Erythroblast (primary cell): ENCODE measurements at places on chromosomes 13 and 19.

- no peak for DNase-seq
These were observed 8.1 kb upstream of the FPR3 start for GRCh38 chr19:51786646-51787494.

GRCh38 chr13:44212633-44213396 is 160.8 kb upstream of the SERP2 start:
- DNase-seq = no peak

DNA sequence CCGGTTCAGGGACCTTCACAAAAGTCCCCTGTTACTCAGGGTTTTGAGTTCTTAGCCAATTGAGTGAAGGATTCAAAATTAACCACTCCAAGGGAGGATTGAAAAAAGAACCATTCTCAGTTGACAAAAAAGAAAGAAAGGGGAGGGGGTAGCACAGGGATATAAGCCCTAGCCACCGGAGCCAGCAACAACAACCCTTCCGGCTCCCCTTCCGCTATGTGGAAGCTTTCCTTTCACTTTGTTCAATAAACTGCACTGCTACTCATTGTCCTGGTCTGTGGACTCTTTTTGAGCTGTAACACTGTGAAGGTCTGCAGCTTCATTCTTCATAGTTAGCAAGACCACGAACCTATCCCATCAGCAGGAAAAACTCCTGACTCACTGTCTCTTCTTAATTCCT is 1488.1 kb upstream of the PRR20A start:
- no peak for DNase-seq

DNA sequence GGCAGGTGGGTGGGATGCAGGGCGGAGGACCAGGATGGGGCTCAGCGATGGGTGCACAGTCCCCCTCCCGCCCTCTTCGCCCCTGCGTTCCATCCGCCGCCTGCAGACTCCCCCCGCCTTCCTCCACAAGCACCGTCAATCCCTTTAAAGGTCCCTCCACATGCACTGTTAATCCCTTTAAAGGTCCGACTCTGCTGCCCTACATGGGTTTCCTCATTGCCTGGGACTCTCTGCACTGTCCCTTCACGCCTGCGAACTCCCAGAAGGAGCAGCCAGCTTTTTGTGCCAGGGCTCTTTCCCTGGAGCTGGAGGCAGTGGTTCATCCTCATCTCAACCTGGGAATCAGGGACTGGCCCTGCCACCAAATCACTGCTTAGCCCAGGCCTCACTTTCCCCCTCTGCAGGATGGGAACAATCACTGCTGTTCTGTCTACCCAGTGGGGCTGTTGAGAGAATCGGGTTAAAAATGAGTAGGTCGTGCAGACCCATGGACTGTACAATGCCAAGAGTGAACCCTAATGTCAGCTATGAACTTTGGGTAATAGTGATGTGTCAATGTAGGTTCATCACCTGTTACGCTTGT is 20.4 kb downstream of the ZNF574 start:
- no peak for DNase-seq

GRCh38 chr19:51018745-51019543 is 565 bp downstream of the KLK10 start:
- DNase-seq = no peak

GRCh38 chr19:51016798-51017683 is 2.5 kb downstream of the KLK10 start:
- DNase-seq = peak; percentile 37

- no peak for DNase-seq
These were observed 15.2 kb downstream of the ACTN4 start for GRCh38 chr19:38662537-38663155.

- DNase-seq = no peak
These were observed 1388.0 kb downstream of the EFNB2 start for GRCh38 chr13:105147461-105147860.

- no peak for DNase-seq
These were observed 7.0 kb upstream of the TLE6 start for GRCh38 chr19:2970201-2970835.

DNA sequence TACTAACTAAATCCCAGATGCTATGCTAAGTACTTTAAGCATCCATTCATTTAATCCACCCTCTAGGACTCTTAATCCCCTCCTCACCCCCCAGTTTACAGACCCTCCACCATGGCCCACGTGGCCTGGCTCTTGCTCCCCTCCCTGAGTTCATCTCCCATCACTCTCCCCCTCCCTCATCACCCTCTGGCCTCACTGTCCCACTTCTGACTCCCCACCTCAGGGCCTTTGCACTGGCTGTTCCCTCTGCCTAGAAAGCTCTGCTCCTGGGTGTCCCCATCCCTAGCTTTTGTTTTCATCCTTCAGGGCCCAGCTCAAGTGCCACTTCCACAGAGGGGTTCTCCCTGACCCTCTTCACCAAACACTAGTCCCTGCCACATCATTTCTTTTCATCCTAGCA is 4.2 kb downstream of the B9D2 start:
- DNase-seq = no peak

- DNase-seq = no peak
These were observed 330.3 kb upstream of the ARGLU1 start for GRCh38 chr13:106898231-106898630.

DNA sequence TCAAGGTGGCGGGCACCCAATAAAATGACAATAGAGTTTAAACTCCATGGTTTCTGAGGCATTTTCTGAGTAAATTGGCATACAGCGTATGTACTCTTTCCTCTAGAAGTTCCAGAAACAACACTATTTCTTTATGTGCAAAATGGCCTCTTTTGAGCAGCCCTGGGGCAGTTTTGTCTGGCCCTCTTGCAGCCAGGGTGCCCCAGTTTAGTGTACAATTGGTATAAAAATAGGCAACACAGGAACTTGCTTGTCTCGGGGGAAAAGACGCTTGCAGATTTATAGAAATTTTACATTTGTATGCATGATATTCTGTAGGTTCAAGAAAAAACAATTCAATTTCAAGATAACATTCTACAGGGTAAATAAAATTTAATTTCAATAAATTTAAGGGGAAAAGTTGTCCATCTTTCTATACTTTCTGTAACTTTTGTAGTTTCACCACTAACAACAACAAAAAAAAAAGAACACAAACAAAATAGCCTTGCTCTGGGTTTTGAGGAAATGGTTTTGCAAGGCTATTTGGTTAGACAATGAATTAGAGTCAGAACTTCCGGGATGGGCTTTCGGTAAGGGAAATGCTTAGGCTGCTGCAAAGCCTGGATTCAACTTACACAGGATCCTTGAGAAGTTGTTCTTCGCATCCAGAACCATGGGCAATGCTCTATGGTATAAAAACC is 45.3 kb downstream of the LRCH1 start:
- no peak for DNase-seq

GRCh38 chr13:102033386-102033785 is 368.5 kb downstream of the FGF14 start:
- no peak for DNase-seq

GRCh38 chr19:19145684-19146608 is 7.7 kb upstream of the TMEM161A start:
- DNase-seq = peak; percentile 89

DNA sequence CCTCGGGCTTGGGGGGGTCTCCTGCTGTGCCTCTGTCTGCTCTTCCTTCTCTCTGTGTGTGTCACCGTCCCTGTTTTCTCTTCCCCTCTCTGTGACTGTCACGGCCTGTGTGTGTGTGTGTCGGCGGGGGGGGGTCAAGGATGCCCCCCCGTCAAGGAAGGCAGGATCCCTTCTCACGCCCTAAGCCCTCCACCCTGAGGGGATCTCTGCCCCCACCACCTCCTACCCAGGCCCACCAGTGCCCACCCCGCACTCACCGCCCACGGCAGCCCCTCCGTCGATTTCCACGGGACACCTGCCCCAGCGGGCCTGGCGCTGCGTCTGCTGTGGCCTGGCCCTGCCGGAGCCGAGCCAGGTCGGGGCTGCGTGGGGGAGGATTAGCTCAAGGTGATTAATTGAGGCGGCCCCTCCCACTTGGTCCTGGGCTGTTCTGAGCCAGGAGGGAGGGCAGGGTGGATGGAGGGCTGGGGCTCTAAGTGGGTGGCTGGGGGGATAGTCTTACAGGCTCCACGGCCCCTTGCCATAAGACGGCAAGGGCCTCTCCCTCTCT is at the start of gene RAX2:
Gene RAX2 (minus strand): TSS at position 323 of the 550 bp plus-strand sequence. CDS start 486 bp downstream, outside the sequence.
- no peak for DNase-seq

- peak; percentile 91 for DNase-seq
These were observed 451 bp upstream of the ICAM5 start for GRCh38 chr19:10289167-10289835.

- DNase-seq = no peak
These were observed 16.7 kb downstream of the TICAM1 start for GRCh38 chr19:4814625-4815425.

GRCh38 chr19:47032171-47032811 is 12.7 kb downstream of the NPAS1 start:
- no peak for DNase-seq

GRCh38 chr19:28504139-28504538 is 708.8 kb downstream of the UQCRFS1 start:
- no peak for DNase-seq

DNA sequence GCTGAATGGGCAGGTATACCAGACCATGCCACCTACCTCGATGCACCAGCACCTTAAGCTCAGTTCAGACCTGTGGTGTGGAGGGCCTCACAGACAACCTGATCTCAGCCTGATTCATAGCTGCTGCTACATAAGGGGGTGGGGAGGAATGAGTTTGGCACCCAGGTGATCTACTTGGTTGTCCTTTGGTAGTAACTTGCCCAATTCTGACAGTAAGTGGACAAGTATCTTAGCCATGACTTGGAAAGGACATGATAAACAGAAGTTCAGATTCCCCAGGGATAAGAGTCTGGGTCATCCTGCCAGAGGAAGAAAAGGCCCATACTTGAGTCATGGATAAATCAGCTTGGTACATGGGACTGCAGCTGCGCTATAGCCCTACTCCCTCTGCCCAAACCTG is 28.4 kb upstream of the SOHLH2 start:
- no peak for DNase-seq

GRCh38 chr13:45925151-45925550 is 73.6 kb upstream of the SIAH3 start:
- peak; percentile 28 for DNase-seq

- peak; percentile 32 for DNase-seq
These were observed 28.5 kb downstream of the ZNF266 start for GRCh38 chr19:9406798-9407352.

- no peak for DNase-seq
These were observed 100.0 kb downstream of the GADD45B start for GRCh38 chr19:2575734-2576481.

DNA sequence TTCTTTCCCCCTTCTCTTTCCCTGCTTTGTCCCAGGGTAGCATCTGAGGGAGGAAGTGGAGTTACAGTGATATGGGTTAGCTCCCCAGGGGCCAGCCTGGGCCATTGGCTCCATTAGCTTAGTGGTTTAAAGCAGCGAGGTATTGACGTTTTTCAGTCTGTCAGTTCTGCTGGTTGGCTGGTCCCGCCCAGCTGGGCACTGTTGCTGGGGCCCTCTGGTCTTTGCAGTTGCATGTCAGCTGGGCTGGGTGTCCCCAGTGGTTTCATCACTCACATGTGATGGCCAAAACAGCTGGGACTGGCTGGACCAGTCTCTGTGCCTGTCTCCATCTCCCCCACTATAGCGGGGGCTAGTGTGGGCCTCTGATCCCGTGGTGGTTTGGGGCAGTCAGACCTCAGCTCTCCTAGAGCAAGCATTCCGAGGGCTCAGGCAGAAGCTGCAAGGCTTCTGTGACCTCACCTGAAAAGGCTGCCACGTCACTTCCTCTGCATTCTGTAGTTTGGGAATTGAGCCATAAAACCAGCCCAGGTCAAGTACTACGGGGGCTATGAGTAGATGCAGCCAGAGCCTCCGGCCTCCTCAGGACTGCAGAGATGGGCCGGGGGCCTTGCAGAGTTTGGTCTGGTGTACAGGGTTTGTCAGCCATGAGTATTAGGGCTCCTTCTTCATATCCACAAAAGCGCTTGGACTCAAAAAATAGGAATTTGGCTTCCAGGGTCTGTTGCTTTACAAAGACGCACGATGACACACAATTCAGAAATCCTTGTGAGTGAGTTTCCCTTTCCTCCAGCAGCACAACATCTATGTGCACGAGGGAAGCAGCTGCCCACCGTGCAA is 30.0 kb downstream of the TSSK6 start:
- DNase-seq = no peak

GRCh38 chr19:18869023-18869618 is 26.8 kb downstream of the CERS1 start:
- no peak for DNase-seq

- DNase-seq = no peak
These were observed 66.7 kb downstream of the RFC3 start for GRCh38 chr13:33884531-33885220.

DNA sequence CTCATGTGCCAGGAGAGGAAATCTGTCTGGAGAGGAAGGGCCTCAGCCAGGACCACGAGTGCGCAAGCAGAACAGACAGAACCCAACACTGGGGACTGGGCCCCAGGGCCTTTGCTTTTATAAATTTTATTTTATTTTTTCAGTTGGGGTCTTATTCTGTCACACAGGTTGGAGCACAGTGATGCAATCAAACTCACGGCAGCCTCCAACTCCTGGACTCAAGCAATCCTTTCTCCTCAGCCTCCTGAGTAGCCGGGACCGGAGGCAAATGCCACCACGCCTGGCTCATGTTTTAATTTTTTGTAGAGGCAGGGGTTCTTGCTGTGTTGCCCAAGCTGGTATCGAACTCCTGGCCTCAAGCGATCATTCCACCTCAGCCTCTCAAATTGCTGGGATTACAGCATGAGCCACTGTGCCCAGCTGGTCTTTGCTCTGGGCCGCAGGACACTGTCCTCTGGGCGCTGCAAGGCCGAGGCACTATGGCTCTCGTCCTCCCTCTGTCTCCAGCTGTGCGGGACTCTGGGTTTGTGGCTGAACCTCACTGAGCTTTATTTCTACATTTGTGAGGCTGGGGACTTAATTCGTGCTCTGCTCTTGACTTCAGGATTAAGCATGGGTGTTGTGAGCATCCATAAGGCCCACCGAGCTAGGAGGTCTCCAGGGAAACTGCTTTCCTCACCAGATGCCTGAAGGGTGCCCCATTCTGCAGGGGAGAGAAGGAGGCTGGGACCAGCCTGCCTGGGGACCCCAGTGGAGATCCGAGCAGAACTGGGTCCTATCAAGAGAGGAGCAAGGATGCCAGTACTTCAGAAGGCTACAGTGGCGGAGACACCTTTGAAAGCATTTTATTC is 144.2 kb upstream of the VSTM2B start:
- no peak for DNase-seq

DNA sequence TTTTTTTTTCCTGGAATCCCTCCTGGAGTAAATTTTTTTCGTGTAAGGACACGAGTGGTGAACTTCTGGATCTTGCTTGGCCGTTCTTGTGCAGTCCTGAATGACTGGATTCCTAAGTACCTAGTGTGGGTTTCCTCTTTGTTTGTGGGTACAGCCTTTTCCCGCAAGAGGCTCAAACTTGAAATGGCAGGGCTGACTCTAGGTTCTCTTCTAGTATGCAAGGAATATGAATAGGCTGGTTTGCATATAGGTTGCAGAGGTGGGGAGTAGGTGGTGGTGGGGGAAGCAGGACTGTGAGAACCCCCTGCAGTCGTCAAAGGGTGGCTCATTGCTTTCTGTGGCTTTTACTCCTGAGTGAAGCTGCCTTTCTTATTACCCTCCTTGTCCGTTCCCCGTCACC is 13.6 kb downstream of the UBAC2 start:
- no peak for DNase-seq

- DNase-seq = no peak
These were observed 117.8 kb upstream of the SERP2 start for GRCh38 chr13:44255771-44256364.
